ENCODE measurements at places on chromosomes 4 and X.

DNA sequence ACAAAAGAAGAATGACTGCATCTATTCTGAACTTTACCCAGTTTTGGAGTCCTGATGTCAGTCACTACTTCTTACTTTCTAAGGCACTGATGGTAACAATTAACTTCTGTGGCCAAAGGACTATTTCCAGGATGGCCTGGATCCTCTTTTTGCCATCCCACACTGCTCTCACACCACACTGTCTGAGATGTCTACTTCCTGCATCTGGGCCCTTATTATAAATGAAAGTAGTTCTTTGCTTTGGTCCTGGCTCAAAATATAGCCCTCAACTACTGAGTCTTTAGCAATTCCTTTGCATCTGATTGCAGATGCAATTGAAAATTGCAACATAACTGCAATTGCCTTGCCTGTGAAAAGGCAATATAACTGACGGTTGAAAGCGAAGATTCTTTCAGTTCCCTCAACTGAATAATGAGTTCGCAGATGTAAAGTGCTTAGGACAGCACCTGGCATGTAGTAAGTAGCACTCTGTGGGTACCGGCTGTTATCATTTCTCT, 44.2 kb downstream of the COQ2 start:
- no peak for DNase-seq

DNA sequence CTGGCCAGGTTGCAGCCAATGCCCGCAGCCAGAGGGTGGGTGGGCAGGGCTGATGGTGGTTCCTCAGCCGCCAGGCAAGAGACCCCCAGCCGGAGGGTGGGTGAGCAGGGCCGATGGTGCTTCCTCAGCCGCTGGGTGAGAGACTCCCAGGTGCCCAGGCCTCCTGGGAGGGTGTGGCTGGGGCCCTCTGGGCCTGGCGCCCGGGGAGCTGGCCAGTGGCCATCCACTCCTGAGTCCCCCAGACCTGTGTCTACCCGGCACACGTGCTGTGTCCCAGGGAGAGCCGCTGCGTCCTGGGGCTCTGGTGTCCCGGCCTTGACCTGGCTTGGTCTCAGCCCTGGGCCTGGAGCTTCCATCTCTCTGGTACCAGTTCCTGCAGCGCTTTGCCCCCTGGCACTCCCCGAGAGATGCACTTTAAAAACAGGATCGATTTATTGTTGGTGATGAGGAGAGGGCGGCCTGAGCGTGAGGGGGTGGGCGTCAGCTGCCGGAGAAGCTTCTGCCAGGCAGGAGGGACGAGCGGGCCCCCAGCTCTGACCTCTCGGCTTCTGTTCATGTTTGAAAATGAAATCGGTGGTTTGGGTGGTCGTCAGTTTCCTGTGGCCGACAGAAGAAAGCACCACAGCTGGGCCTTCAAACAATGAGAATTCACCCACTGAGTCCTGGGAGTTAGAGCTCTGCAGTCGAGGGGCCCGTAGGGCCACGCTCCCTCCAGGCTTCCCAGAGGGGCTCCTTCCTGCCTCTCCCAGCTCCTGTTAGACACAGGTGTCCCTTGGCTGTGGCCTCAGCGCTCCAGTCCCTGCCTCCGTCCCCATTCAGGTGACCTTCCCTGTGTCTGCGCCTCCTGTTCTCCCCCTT, 6.5 kb downstream of the DOK7 start:
- no peak for DNase-seq

DNA sequence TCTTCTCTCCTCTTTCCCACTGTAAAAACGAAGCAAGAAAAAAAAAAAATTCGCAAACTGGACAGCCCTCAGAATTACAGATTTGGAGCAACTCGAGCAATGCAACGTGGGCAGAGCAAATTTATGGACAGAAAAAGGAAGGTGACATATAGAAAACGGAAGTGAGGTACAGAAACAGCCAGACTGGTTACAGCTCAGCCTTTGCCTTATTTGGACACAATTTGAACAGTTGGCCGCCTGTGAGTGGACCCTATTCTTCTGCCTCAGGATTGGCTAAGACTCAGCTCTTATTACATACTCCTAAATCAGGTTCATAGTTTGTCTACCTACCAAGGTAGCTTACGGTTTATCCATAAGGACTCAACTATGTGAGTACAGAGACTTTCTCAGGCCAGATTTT, 98.8 kb downstream of the SOWAHB start:
- no peak for DNase-seq

DNA sequence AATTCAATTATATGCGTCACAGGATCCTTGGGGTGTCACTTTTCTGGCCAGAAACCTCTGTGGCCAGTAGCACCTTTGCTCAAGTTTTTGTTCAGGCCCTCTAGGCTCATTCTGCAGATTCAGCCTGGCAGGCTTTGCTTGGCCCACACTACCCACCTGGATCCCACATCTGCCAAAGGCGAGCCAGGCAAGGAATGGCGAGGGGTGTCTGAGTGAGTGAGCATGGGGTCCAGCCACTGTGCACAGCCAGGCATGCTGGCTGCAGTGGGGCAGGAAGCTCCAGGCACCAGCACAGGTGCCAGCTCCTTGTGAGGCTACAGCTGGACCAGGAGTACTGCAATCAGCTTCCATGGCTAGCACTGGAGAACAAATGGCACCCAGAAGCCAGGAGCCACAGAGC, 914.9 kb downstream of the FSTL5 start:
- no peak for DNase-seq

DNA sequence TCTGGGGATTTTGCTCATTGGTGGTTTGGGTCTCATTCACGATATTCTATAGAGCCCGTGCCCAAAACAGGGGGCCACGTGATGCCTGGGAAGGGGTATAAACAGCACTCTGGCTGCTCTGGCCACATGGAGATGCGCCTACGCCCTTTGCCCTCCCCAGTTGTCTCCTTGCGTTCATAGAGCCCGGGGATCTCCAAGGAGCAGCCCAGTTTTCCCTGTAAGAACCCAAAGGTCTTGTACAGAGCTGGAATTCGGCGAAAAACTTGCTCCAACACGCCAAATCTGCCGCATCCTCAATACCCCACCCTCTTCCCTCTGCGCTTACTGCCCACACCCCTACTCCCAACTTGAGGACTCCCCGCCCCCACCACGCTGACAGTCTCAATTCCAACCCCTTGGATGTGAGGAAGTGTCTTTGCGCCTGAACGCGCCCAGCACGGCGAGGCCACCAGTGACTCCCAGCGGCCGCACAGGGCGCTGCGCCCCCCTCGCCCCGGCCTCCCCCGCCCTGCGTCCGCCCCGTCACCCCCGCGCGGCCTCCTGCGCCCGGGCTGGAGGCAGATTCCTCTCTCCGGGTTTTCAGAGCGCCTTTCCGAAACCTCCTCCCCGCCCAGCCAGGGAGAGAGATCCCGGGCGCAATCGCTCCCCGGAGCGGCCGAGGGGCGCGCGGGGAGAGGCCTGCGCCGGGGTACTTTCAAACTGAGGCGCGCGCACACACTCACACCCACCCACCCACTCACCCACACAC, at the start of gene NHS:
Gene NHS, plus strand, starts transcription at position 582 of the 748 bp plus-strand sequence. CDS start 558 bp downstream, outside the sequence.
- DNase-seq, result peak; percentile 25

DNA sequence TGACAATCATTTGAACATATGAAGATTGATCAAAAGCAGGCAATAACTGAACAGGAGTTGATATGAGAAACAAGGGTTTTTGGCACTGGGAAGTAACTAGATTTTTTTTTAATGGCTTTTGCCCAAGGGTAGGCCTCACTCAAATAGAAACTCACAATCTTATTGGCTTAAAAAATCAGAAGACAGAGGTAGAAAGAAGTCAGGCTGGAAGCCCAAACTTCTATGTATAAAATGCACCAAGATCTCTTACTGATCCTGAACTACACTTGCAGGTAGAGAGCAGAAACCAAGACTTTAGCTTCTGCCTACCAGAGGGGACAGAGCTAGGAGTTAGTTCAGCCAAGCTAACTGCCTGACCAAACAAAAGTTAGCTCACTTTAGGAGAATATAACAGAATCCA, 74.9 kb downstream of the ADGRA3 start:
- no peak for DNase-seq

- no peak for DNase-seq
These were observed 42.5 kb upstream of the ANTXR2 start for GRCh38 chr4:80115368-80116181.

DNA sequence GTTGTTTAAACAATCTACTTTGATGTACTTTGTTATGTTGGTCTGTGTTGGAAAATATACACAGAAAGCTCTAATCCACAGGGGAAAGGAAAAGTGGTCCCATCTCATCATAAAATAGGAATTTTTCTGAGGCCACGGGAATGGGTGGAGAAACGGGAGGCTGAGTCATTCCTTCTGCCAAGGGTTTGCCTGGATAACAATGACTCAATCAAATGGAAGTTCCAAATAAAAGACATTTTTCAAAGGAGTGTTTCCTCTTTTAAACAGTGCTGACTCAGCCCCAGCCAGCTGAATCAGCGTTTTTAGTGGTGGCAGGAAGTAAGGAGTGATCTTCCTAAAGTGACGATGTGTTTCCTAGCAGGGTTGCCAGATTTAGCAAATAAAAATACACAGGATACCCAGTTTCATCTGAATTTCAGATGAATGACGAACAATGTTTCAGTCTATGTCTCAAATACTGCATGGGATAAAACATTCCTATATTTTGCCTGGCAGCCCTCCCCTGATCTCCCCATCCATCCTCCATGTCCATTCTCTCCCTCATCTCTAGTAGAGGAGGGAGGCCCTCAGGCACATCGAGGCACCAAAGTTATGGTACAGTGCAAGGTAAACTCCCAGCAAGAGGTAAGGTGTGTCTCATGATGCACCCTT, 345.4 kb upstream of the GATB start:
- DNase-seq, result no peak

- no peak for DNase-seq
These were observed 146.7 kb upstream of the PSAPL1 start for GRCh38 chr4:7581477-7581876.

DNA sequence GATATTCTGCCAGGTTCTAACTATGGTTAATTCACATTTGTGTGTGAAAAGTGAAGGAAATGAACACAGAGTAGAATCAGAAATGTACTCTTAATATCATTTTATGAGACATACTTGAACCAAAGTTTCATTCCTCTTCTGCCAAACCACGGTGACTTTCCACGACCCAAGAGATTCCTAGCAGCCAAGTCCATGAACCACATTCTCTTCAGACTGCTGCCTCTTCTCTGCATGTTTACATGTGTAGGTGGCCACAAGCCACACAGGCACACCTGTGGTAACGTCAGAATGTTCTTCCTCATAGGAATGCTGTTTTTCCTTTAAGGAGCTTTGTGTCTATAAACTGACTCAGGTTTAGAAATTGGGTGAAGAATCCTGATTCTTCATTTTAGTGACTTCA, 1411.2 kb downstream of the RAPGEF2 start:
- no peak for DNase-seq

GRCh38 chrX:39815631-39816030, 282.1 kb downstream of the BCOR start:
- no peak for DNase-seq

DNA sequence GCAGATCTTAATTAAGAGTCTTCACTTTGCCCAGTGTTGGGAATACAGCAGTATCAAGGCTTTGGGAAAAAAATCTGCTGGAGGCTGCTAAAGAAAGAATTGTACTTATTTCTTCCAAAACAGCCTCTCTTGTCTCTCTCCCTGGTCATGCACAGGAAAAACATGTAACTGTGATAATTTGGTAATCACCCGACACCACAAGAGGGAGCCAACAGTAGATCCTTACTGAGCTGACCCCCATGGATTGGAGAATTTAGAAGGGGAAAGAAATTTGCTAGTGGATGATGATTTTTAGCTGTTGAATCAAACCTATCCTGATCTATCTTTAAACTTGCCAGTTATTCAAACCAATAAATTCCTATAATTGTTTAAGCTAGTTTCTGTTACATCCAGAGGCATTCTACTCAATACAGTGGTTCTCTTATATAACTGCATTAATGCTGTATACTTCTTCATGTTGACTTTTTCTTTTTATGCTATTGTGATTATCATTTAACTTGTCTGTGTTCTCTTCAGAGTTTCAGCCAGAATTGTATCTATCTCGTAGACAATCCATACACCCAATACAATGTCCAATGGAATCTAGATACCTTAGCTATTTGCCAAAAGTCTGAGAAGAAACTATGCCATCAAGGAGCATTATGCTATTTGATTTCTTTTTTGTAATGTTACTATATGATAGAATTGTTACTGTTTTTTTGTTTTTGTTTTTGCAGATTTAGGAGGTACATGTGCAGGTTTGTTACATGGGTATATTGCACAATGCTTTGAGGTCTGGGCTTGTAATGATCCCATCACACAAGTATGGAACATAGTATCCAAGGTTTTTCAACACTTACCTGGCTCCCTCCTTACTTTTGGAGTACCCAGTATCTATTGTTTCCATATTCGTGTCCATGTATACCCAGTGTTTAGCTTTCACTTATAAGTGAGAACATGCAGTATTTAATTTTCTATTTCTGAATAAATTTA, 31.3 kb upstream of the ARHGEF38 start:
- peak; percentile 2 for DNase-seq

- no peak for DNase-seq
These were observed 101.9 kb downstream of the SORCS2 start for GRCh38 chr4:7294176-7294756.

DNA sequence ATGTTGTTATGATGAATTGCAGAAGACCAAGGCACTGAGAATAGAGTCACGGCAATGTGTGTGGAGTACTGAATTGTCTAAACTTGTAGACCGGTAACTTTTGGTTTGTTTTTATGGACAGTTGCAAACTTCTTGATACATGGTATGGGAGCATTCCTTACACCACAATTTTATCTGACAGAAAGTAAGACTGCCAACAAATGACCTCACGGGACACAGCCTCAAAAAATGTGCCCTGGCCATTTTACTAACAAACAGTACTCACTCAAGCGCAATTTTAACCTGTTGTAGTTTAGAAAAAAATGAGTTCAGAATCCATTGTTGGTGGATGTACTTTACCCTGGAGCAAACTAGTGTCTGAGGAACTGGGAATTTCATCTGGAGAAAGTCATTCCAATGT, 321.2 kb downstream of the CAMK2D start:
- DNase-seq, result no peak

DNA sequence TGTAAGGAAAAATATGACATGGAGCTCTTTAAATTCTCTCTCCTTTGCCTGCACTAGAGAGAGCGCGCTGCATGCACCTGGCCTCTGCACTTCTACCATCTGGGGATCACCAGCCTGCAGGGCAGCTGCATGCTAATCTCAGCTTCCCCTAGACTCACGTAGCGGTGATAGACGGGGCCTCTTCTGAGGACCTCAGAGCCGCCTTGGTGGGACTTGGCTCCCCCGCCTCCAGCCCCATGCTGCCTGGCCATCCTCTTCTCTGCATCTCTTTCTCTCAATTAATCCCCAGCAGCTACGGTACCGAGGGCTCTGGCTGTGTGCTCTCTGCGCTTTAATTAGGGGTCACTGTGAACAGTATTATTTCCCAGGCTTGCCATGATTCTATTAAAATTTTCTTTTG, 52.8 kb upstream of the PSAPL1 start:
- no peak for DNase-seq

- no peak for DNase-seq
These were observed 28.3 kb downstream of the FAT1 start for GRCh38 chr4:186695392-186695791.

DNA sequence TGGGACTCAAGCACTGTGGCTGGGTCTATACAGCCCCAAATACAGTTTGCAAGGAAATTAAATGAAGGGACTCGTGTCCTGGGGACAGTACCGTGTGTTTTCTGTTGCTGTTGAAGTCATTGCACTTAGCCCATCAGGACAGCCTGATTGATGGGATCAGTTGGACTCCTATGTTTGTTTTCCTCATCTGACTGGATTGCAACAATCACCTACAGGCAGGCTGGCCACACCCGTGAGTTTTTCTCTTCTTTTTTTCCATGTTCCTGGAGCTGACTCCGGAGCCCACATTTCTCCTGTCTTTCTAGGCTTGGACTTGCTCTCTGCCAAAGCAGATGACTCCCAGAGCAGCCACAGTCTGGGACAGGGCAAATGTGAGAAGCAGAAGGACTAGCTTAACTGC, 38.1 kb downstream of the RTL9 start:
- DNase-seq, result no peak

- no peak for DNase-seq
These were observed 859.3 kb upstream of the LCORL start for GRCh38 chr4:18880871-18881270.
